ENCODE measurements at places on chromosomes 13 and 19.

- no peak for ATAC-seq
These were observed 59.2 kb downstream of the SIPA1L3 start for GRCh38 chr19:37966211-37966661.

DNA sequence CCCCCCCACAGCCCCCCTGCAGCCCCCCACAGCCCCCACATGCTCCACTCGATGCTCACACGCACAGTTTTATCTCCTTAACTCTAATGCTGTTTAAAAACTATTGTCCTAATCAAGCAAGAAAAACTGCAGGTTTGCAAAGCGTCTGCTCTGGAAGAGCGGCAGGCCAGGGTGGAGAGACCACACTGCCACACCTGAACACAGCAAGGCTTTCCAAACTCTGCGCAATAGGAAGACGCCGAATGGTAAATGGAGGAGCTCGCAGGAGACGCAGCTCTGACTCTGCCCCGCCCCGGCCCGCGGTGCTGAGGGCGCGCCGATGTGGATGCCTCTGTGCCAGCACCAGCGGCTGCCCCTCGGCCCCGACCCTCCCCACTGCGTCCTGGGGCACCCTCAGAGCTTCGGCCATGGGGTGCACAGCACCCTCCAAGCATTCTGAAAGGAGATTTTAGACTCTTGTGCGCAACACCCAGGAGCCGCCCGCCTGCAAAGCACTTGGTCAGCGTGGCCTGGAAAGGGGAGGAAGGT, 32.4 kb downstream of the RASA3 start:
- ATAC-seq = no peak

GRCh38 chr13:94827566-94827965, 115.2 kb upstream of the SOX21 start:
- ATAC-seq = no peak

GRCh38 chr13:60016229-60016628, 147.5 kb downstream of the DIAPH3 start:
- ATAC-seq = no peak

DNA sequence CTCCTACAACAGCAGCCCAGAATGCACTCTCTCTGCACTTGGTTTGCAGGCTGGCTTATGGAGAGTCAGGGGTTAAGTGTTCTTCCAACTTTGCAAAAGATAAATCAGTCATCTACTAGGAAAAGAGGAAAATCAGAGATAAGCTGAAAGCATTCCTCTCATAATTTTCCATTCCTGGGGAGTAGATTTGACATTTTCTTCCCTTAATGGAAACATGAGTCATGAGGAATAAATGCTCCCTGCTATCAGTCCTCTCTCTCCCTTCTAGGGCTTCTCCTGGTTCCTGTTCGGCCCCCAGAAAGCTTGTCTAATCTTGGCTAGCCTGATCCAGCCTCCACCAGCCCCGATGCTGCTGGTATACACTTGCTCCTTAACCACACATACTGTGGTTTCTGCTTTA, 28.4 kb upstream of the ENOX1 start:
- ATAC-seq = no peak

GRCh38 chr19:38642176-38642575, 5.3 kb upstream of the ACTN4 start:
- no peak for ATAC-seq

DNA sequence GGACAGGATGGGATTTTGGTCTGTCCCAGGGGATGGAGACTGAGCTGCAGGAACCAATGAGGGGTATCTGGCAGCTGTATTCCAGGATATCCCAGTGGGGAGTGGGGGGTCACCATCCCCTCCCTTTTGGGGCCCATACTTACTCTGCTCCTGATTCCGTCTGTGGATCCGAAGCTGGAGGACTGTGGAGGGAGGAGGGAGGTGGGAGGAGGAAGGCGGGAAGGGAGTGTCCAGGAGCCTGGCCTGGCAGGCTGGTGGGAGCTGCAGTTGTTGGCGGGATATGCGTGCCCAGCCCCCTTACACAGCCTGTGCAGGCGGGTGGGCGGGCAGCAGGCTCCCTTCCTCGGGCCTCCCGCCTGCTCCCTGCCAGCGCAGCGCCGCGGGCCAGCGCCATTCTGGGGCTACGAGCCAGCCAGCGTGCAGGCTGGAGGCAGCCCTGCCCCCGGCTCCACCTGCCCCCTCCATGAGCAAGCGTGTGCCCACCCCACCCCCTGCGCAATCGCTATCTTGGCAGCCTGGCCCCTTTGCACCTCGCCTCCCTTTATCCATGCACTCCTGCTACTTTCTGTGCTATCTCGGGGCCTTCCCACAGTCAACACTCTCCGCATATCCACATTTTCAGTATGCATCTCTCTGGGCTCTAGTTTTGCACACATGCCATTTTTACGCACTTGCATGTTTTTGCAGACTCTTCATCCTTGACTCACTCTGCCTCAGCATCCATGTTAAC, 2.8 kb downstream of the MAMSTR start:
- ATAC-seq = no peak

DNA sequence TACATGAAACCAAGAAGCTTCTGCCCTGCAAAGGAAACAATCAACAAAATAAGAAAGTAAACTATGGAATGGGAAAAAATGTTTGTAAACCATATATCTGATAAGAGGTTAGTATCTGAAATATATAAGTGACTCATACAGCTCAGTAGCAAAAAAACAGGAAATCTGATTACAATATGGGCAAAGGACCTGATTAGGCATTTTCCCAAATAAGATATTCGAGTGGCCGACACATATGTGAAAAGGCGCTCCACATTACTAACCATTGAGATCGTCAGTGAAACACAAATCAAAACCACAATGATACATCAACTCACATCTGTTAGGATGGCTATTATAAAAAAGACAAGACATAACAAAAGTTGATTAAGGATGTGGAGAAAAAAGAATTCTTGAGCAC, 2818.6 kb upstream of the PCDH20 start:
- no peak for ATAC-seq

- no peak for ATAC-seq
These were observed 238.5 kb downstream of the FGF9 start for GRCh38 chr13:21909331-21909730.

- no peak for ATAC-seq
These were observed 10.4 kb downstream of the LMNB2 start for GRCh38 chr19:2446381-2446780.

GRCh38 chr13:40315416-40316064, 350.9 kb downstream of the FOXO1 start:
- peak; percentile 80 for ATAC-seq

- peak; percentile 50 for ATAC-seq
These were observed 1.1 kb upstream of the ZNF763 start for GRCh38 chr19:11963566-11964355.

- ATAC-seq = no peak
These were observed 4.0 kb downstream of the CACNA1A start for GRCh38 chr19:13502231-13502630.

DNA sequence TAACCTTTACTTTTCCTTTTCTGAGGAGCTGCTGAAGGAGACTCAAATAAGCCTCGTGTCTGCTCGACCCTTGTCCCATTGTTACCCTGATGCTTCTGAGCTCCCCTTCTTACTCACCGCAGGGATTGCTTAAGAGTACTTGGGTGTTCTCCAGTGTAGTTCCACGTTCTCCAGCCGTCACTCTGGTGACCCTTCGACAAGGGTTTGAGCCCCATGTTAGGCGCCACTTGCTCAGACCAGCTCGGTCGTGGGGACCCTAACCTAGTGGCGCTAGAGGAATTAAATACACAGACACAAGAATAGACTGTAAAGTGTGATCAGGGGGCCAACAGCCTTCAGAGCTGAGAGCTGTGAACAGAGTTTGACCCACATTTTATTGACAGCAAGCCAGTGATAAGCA, 10.3 kb downstream of the ZNF480 start:
- ATAC-seq = no peak

DNA sequence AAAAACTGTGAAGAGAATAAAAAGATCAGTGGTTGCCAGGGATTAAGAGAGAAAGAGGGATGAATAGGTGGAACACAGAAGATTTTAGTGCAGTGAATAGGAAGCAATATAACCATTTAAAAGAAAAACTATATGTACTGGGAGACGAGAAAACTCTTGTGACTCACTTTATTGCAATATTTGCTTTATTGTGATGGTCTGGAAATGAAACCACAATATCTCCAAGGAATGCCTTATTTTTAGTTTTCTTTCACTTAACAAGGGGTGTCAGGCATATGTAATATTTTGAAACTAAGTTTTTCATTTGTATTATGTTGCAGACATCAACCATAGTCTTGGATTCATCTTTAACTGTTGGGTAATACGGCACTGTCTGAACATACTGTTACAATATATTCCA, 1308.2 kb downstream of the PCDH9 start:
- no peak for ATAC-seq

DNA sequence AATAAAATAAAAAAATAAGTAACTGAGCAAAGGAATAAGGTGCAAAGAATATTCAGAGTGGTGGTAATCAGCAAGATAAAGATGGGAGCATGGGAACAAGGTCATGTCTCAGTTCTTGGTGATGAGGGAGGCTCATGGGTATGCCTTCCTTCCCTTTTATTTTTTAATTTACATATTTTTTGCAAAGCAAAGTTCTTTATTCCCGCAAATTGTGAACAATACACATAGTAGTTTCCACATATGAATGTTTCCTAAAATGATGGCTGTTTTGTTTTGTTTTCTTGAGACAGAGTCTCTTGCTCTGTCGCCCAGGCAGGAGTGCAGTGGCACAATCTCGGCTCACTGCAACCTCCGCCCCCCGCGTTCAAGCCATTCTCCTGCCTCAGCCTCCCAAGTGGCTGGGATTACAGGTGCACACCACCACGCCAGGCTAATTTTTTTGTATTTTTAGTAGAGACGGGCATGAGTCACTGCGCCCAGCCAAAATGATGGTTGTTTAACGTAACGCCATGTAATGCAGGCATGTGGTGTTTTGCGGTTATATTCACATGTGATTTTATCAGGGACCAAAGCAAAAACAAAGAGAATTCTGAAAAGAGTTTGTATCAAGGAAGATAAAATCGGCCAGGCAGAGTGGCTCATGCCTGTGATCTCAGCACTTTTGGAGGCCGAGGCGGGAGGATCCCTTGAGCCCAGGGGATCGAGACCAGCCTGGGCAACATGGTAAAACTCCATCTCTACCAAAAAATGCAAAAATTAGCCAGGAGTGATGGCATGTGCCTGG, 4.5 kb upstream of the ADGRE2 start:
- no peak for ATAC-seq

- no peak for ATAC-seq
These were observed 150.6 kb downstream of the DIAPH3 start for GRCh38 chr13:60013166-60013565.

DNA sequence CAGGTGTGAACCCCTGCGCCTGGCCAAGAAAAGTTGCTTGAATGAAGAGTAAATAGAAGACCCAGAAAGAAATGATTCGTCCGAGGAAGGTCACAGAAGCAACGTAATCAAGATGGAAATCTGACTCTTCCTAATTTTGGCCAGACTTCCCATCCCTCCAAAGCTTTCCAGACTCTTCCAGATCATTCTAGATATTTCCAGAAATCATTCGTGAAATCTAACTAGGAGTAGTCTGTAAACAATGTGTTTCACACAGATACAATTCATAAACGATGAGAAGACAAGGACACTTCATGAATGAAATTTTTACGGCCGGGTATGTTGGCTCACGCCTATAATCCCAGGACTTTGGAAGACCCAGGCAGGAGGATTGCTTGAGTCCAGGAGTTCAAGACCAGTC, 9.3 kb upstream of the LDLR start:
- ATAC-seq = no peak

GRCh38 chr13:44193731-44194130, 179.9 kb upstream of the SERP2 start:
- ATAC-seq = no peak

GRCh38 chr19:49362929-49363267, 682 bp upstream of the TEAD2 start:
- no peak for ATAC-seq

DNA sequence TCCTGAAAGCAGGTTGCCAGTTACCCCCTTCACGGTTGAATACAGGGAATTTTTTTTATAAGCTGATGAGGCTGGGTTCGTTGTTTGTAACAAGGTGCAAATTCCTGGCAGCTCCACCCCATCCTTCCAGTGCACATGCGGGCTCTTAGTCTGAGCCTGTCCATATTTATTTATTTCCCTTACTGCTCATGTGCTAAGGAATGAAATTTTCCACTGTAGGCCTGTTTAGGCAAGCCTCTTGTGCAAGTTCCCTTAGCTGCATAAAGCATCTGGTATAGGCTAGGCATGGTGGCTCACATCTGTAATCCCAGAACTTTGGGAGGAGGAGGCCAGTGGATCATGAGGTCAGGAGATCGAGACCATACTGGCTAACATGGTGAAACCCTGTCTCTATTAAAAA, 560.9 kb upstream of the PCDH9 start:
- no peak for ATAC-seq

DNA sequence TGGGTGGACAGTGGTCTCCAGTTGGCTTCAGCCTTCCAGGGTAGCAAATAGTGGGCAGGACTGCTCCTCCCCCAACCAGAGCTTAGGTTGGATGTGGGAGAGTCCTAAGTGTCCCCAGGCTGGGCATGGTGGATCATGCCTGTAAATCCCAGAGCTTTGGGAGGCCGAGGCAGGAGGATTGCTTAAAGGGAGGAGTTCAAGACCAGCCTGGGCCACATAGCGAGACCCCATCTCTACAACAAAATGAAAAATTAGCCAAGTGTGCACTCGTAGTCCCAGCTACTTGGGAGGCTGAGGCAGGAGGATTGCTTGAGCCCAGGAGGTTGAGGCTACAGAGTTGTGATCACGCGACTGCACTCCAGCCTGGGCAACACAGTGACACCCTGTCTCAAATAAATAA, 7.4 kb downstream of the RRAS start:
- ATAC-seq = no peak

GRCh38 chr13:28027071-28027470, 38.6 kb upstream of the URAD start:
- ATAC-seq = no peak

All from activated T-helper 17 cell treated with anti-CD3 and anti-CD28 coated beads, Interleukin-2, amount 50 U/mL, for 72 hours (primary cell).